Panc1 (cell line): ENCODE measurements at places on chromosomes 2 and 18. TPM values are rescaled to one million over a fixed set of nuclear protein-coding genes. Genes with fewer than 3 reads are reported as not detected.

Gene CENPA
- 55.0 TPM for total RNA-seq

Gene RAB3GAP1
- total RNA-seq, result 38.6 TPM

Gene FZD7
- total RNA-seq, result 38.1 TPM

Gene FSIP2
- 0.03 TPM for total RNA-seq

Gene HAAO
- total RNA-seq, result 0.74 TPM

Gene ST6GAL2
- not detected for total RNA-seq

Gene BUB1
- total RNA-seq, result 91.2 TPM

Gene PTPN2
- total RNA-seq, result 34.8 TPM

Gene ASIC4
- total RNA-seq, result 0.21 TPM

Gene FIGN
- 19.5 TPM for total RNA-seq

Gene SKA1
- total RNA-seq, result 22.1 TPM

Gene FKBP7
- total RNA-seq, result 1.8 TPM

Gene PLA2R1
- total RNA-seq, result 5.7 TPM

Gene DNPEP
- total RNA-seq, result 107 TPM

Gene TDRD15
- not detected for total RNA-seq

Gene DPP10
- not detected for total RNA-seq

Gene ELOA2
- not detected for total RNA-seq

Gene FSHR
- total RNA-seq, result not detected

Gene PLB1
- 0.80 TPM for total RNA-seq

Gene DSC1
- not detected for total RNA-seq

Gene PTRHD1
- 55.1 TPM for total RNA-seq

GRCh38 chr18:23640052-23640451 is 22.7 kb downstream of the ANKRD29 start:
- DNase-seq, result no peak

DNA sequence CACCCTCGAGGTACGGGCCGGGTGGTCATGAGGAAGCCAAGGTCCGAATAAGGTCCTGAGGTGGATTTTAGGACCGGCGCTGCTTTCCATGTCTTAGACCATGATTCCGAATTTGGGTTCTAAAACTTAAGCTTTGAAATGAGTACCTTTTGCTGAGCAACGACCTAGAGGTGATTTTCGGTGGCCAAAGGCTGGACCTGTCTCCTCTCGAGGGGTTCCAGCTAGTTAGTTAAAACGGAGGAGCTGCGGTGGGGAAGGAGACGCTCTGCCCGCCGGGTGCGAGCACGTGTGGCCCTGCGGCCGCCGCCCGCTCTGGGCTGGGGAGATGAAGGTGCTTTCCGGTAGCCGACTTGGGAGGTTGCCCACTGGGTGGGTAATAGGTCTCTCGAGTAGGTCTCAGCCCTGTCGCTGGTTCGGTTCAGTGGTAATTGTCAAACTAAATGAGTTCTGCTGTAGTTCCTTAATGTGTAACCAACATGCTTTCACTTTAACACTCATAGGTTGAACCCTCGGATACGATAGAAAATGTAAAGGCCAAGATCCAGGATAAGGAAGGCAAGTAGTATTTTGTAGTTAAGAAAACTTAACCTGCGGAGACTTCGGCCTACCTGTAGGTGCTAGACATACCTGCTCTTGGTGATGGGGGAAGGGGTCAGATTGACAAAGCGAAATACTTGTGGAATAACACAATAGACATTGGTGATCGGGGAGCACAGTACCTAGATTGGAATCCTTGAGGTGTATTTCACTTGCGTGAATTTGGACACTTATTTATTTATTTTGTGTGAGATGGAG is 572 bp downstream of the RPS27A start:
- no peak for DNase-seq

DNA sequence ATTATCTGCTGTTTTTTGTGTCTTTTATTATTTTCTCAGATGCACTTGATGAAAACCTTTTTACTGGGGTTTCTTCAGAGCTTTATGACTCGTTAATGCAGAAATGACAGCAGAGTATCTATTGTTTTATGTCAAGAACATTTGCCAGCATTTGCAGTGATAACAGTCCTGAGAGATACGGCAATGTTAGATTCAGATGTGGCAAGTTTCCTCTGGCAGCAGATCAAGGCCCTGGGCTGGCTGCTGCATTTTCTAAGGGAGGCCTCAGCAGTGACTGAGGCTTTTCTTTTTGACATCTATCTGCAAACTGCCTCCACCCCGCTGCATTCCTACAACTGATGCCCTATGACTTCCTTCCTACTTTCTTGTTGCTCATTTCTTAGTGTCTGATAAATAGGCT is 40.2 kb downstream of the EFEMP1 start:
- no peak for DNase-seq

GRCh38 chr2:118145806-118146205 is 57.5 kb downstream of the INSIG2 start:
- no peak for DNase-seq

GRCh38 chr2:241570961-241571581 is 12.5 kb downstream of the BOK start:
- no peak for DNase-seq

DNA sequence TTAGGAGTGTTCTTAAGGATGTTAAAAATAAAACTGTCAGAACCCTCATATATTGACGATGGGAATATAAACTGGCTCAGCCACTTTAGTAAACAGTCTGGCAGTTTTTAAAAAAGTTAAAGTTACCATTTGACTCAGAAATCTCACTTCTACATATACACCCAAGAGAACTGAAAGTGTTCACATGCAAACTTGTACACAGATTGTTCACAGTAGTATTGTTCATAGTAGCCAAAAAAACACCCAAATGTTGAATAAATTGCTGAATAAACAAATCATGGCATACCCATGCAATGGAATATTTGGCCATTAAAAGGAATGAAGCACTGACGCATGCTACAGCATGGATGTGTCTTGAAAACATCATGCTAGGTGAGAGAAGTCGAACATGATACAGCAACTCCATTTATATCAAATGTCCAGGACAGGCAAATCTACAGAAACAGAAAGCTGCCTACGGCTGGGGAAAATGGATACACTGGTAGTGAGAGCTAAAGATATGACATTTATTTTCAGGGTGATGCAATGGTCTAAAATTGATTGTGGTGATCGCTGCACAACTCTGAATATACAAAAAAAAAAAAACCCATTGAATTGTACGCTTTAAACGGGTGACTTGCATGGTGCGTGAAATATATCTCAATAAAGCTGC is 10.1 kb downstream of the RPL31 start:
- DNase-seq, result no peak

DNA sequence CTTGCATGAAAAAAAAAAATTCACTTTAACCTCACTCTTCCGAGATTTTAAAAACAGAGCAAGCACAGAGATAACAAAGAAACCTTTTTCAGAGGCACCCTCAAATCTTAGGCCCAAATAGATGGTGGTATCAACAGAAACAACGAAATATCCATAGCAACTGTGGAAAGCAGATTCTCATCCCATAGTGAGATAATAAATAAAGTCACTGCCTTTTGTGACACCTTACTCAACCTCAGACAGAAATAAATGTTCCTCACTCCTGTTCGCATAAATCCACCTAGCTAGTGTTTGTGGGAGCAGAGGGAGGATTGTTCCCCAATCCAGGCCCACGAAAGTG is 60.9 kb upstream of the RTN4 start:
- DNase-seq, result no peak

GRCh38 chr2:159903443-159904126 is 105.6 kb upstream of the CD302 start:
- DNase-seq, result no peak

GRCh38 chr2:38245114-38245641 is 131.9 kb downstream of the ATL2 start:
- DNase-seq, result no peak

DNA sequence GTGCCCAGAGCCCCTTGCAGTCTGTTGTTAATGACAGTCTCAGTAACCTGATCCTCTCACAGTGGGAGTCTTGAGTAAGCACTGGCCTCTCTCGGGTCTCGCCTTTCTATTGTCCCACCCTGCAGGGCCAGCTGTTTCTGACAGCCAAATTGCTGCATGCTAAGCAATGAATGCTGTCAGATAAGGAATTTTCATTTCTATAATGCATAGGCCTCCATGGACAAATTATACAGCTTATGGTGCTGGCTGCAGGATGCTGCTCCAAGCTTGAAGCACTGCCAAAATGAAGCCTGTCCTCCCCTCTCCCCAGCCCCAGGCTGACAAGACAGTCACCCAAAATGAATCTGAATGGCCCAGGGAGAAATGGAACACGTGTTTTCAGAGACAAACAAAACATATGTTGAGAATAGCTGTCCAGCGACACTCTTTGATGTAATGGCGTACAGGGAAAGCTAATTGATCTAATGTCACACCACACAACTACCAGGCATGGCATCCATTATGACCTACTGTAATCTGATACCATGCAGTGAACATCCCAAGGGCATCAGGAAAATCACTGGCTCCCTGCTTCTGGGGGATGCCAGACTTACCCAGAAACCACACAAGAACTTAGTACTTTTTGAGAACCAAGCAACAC is 36.8 kb downstream of the ACVR1 start:
- DNase-seq, result no peak

- no peak for DNase-seq
Measured at GRCh38 chr2:189015359-189015758, 41.2 kb downstream of the COL3A1 start.

- no peak for DNase-seq
Measured at GRCh38 chr2:57740891-57741290, 305.7 kb upstream of the VRK2 start.

DNA sequence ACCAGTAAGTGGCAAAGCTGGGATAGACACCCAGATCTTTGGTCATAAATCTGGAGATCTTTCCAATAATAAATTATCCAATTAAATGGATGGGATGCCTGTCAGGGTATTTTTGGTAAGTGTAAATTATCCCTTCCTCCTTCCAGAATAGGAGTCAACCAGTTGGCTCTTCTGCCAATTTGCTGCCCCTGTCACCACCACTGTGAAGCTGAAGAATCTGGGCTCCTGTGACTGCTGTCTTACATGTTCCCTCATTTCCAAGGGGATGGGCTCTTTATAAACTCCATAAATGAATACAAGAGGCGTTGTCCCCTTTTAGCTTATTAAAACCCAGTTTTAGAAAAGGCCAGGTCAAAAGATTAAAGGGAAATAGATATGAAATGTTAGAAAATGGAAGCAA is 17.8 kb upstream of the BMP10 start:
- DNase-seq, result no peak

DNA sequence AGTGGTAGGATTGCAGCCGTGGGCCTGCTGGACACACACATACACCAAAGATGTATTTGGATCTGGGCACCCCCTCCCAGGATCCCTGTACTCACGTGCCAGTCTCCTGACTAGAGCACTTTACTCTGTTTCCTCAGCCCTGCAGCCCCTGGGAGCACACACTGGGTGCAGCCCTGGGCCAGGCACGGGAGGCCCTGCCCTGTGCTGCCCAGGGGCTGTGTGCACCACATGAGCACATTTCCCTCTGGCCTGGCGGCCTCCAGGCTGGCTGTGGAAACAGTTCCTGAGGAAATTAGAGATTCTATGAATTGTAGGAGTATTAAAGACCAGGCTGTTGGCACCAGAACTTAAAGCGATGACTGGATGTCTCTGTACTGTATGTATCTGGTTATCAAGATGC is 45.4 kb downstream of the BCL2L11 start:
- no peak for DNase-seq

- no peak for DNase-seq
Measured at GRCh38 chr2:118190474-118190873, 102.2 kb downstream of the INSIG2 start.

DNA sequence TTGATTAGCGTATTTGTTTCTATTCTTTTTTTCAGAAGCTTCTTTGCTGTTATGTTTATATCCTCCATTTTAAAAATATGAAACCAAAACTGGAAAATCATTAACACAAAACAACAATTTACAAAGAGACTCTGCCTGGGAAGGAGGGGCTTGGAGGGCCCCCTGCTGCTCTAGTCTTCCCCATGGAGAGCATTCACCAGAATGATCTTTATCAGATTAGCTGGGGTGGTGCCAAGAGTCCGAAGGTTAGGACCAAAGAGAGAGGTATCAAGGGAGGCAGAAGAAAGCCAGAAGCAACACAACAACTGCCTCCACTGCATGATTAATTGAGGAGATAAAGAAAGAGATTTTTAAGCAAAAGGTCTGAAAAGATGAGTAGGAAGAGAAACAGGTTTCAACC is 218.6 kb downstream of the IRS1 start:
- DNase-seq, result no peak

DNA sequence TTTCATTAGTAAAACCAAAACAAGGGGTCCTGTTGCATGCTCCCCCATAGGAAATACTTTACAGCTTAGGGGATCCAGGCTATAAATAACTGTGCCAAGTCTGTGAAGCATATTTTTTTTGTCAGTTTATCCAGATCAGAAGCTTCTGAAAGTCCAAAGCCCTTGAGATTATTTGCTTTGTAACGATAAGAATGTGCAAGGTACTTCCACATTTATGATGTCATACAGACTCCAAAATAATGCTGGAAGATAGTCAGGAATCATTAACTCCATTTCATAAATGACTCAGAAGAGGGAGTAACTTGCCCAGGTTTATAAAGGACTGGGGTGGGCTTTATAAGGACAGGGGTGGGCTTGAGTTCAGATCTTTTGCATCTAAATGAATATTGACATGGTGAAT is 29.3 kb downstream of the RDH14 start:
- DNase-seq, result no peak

- no peak for DNase-seq
Measured at GRCh38 chr2:240926516-240927389, 20.6 kb downstream of the CROCC2 start.

- DNase-seq, result no peak
Measured at GRCh38 chr2:240789051-240789453, 31.0 kb downstream of the KIF1A start.

DNA sequence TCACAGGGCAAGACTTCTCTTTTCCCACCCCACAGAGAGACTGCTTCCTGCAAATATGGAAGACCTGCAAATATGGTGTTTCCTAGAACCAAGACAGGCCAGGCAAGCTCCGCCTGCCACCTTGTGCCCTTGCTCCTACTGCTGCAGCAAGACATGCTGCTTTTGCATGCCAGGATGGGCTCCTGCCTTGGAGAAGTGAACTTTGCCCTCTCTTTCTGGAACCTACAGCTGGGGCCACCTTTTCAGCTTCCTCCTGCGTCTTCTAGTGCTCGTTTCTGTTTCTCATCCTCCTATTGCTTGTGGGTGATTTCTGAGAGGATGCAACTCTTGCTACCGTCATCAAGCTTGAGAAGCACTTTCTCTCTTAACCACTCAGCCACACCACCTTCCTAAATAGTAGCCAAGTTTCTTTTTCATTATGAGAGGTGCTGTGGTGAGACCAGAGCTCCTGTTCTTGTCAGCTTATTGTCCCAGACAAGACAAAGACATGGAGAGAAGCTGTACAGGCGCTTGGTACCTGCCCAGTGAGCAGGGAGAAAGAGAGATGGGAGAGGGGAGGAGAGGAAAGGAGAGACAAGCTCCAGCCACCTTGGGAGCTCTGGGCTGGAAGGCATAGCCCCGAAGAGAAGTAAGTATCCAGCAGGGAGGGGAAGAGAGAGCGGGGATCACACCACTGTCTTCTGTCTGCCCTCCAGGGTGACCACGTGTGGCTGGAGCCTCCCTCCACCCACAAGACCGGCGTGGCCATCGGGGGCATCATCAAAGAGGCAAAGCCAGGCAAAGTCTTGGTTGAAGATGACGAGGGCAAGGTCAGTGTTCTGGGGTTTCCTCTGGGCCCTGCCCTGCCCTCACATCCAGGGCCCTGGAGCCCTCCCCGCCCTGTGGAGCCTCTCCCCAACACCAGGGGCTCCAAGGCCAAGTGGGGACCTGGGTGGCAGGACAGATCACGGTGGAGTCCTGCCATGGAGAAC is 28.3 kb downstream of the MYO7B start:
- DNase-seq, result no peak

- DNase-seq, result no peak
Measured at GRCh38 chr2:222992137-222992536, 59.9 kb upstream of the KCNE4 start.
